ENCODE measurements at places on chromosomes 12 and 14.

- peak; percentile 49 for DNase-seq
Measured at GRCh38 chr12:28535216-28535615, 345.0 kb downstream of the CCDC91 start.

- DNase-seq = no peak
Measured at GRCh38 chr14:88989911-88990310, 165.5 kb downstream of the TTC8 start.

GRCh38 chr14:61229475-61229888 lies 51.7 kb downstream of the TMEM30B start:
- no peak for DNase-seq

DNA sequence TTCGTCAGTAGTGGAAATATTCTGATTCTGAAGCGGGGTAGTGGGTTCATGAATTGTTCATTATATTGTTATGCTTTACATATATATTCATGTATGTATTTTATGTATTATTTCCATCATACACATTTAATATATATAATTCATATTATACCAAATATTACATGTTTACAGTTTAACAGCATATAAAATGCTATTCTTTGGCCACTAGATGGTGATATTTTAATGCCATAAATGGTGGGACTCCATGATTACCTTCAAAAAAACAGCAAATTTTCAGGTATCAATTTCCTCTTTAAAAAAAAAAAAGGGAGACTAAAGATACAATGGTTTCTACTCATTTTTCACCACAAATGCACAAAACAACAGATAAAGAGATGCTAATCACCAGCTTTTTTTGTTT lies 41.0 kb downstream of the BDKRB1 start:
- DNase-seq = no peak

- DNase-seq = no peak
Measured at GRCh38 chr14:97603201-97603600, 806.0 kb downstream of the VRK1 start.

DNA sequence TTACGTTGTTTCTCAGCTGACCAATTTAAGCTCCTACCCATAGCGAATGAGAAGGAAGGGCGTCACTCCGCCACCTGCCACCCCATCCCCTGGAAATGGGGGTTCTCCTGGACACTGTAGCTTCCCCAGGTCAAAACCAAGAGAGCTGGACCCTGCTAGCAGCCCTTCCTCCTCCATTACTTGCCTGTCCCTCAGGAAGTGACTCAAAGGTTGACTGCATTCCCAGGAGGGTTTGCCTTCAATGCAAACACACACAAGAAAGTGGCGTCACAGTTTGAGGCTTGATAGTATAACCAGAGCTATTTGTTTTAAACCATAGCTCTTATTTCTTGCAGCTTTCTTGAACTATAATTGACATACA lies 79.1 kb downstream of the KCNK13 start:
- DNase-seq = no peak

GRCh38 chr14:103347091-103347815 lies 13.2 kb downstream of the EIF5 start:
- DNase-seq = no peak

DNA sequence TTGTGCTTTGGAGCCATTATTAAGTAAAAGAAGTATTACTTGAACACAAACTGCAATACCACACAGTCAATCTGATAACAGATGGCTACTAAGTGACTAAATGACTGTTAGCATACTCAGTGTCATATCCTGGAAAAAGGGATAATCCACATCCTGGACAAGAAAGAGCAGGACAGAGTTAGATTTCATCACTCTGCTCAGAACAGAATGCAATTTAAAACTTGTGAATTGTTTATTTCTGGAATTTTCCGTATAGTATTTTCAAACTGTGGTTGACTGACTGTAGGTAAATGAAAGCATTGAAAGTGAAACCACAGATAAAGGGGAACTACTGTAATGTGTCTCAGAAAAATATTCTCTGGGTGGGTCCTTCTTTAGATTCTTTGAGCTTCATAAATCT lies 458.8 kb downstream of the TMEM117 start:
- no peak for DNase-seq

All from AG20443 (cell line).